ENCODE measurements at places on chromosomes 6 and 20. TPM values are rescaled to one million over a fixed set of nuclear protein-coding genes. Genes with fewer than 3 reads are reported as not detected.

GRCh38 chr6:170158296-170159021 lies 132.4 kb downstream of the DLL1 start:
- DNase-seq = peak; percentile 66
- H3K4me1 ChIP-seq = no peaks in the 10 kb centered on the region
- H3K36me3 ChIP-seq = no peaks in the 10 kb centered on the region
- no peaks in the 10 kb centered on the region for H3K27me3 ChIP-seq
- no peak overlapping the region for H3K27ac ChIP-seq
- no peak overlapping the region for H3K4me3 ChIP-seq

DNA sequence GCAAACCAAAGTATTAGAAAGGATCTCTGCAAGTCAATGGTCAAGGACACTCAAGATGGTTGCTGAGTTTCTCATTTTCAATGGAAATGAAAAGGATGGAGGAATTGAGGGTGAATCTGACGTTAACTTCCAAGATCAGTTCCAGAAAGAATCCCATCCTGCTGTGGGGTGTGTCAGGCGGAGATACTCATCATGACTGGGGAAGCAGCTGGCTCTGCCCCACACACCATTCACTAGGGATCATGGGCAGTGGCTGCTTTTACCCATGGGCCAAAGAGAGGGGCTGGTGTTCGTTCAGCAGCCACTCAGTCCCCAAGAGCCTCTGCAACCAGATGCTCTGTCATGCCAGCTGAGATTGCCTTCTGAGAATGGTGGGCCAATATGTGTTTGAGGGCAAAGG lies 102.3 kb upstream of the KCNK16 start:
- H3K27ac ChIP-seq = no peak overlapping the region
- no peaks in the 10 kb centered on the region for H3K36me3 ChIP-seq
- DNase-seq = no peak
- H3K4me1 ChIP-seq = no peaks in the 10 kb centered on the region

DNA sequence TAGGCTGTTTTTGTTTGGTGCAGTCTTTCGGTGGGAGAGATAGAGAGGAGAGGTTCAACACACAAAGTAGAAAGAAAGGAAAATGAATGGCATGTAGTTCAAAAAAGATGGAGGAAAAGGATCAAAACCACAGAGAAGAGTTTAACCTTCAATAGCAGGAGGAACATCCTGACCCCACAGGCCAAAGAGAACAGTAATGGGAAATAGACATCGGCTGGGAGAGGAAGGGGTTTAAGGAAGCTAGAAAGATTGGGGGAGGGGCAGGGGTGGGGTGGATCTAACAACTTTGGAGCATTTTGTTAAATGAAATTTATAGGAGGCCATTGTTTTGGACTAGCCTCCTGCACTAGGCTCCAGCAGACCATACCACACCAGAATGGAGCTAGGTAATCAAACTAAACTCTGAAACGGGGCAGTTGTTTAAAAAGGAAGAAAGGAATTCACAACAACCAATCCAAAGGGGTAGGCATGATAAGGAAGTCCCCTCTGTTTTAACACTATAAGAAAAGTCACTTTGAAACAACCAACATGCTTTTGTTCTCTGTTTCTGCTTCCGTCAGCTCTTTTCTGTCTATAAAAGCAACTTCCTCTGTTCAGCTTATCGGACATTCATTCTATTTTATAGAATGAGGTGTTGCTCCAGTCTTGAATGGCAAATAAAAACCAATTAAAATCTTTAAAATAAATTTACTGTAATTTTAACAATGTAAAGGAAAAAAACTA lies 82.6 kb downstream of the EPB41L2 start:
- H3K27me3 ChIP-seq = no peaks in the 10 kb centered on the region
- no peak overlapping the region for H3K4me3 ChIP-seq
- peak overlapping the region; percentile 53 for H3K27ac ChIP-seq

Gene BNIP5
- not detected for total RNA-seq

Gene PLA2G7
- total RNA-seq = 23.8 TPM

Gene GTSF1L
- total RNA-seq = 0.40 TPM

Gene AVP
- not detected for total RNA-seq

Gene SLC35F1
- total RNA-seq = 2.9 TPM

Data from spleen (tissue), 13 donors.